Right atrium auricular region (tissue), 2 donors: ENCODE measurements at places on chromosomes 5 and 9.

DNA sequence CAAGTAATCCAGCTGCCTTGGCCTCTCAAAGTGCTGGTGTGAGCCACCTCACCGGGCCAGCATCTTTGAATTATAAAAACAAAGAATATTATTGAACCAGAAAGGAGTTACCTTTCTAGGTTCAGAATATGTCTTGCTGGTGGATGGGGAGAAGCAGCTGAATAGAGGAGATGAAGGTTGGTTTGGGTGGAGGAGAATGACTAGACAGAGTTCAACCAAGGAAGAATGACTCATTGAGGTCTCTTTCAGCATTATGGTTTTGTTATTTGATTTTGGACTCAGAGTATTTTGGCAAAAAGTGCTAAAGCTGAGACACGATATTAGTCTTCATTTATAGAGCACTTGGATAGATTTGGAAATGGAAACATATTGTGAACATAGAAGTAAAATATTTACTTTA lies 75.2 kb upstream of the MPDZ start:
- no peak for DNase-seq

GRCh38 chr5:136629125-136629792 lies 263.9 kb upstream of the TRPC7 start:
- no peak for DNase-seq

GRCh38 chr5:38189081-38189504 lies 69.3 kb upstream of the EGFLAM start:
- no peak for DNase-seq

DNA sequence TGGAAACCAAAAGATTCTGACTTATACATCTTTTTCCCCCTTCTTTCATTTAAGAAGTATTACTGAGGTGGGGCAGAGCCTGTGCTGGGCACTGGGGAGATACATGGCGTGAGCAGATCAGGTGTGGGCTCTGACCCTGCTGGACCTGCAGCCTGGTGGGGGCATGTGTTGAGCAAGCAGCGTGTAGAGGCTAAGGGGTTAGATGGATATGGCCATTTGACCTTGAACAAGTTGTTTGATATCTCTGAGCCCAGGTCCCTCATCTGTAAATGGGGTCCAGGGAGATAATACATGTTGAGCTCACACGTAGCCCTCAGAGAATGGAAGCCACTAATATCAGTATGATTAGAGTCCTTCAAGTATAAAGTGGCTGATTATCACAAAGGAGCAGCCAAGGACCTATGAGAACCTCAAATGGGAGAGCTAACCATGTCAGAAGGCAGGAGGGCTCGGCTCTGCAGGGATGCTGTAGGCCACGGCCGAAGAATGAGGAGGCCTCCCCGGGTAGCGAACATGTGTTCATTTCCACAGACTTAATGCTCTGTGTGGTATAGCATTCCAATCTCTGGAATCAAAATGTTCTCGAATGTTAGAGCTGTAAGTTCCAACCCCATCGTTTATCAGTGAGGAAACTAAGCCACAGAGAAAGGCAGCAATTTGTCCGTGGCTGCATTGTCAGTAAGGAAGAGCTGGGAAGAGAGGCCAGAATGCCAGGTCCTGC lies 15.4 kb upstream of the ANGPTL2 start:
- DNase-seq: peak; percentile 43

- no peak for DNase-seq
Observed at GRCh38 chr5:10941900-10942299, 180.9 kb upstream of the DAP start.

DNA sequence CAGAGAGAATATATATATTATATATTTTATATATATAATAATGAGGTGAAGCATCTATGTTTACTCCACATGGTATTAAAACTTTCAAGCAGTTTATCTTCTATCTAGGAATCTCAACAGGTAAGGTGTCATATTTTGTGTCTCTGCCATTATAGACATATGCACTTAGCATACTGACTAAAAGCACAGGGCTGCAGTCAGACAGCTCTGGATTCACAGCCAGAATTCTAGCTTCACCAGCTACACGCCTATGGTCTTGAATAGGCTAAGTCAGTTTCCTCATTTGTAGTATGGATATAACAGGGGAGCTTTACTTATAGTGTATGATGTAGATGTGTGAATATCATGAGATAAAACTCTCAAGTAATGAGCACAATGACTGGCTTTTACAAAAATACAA lies 57.9 kb downstream of the FBN2 start:
- DNase-seq: no peak

- no peak for DNase-seq
Observed at GRCh38 chr9:121771851-121772599, 120.6 kb downstream of the DAB2IP start.

- DNase-seq: no peak
Observed at GRCh38 chr5:173331287-173331686, 3.1 kb upstream of the STC2 start.

- DNase-seq: no peak
Observed at GRCh38 chr9:70519912-70520724, 105.7 kb upstream of the KLF9 start.

GRCh38 chr5:116365006-116365496 lies 209.6 kb downstream of the SEMA6A start:
- no peak for DNase-seq

- DNase-seq: no peak
Observed at GRCh38 chr9:114655689-114656088, 1.9 kb downstream of the TEX53 start.

DNA sequence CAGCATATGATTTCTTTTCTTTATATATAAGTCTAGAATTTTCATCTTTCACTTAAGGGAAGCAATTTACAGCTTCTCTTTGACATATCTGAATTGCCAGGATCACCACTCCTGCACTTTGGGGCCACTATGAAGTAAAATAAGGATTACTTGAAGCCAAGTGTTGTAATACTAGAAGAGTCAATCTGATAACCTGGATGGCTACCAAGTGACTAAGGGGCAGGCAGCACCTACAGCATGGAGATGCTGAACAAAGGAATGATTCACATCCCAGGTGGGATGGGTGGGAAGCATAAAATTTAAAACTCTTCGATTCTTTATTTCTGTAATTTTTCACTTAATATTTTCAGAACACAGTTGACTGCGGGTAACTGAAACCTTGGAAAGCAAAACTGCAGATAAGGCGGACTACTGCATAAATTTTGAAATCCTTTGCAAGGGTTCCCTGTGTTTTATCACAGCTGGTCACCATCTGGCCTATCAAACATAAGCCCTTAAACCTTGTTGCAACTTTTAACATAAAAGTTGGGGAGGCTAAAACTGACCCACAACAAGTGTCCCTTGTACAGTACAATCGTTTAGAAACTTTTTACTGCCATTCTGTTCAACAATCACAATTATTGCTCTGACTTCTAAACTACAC lies 31.2 kb downstream of the NR3C1 start:
- DNase-seq: no peak

DNA sequence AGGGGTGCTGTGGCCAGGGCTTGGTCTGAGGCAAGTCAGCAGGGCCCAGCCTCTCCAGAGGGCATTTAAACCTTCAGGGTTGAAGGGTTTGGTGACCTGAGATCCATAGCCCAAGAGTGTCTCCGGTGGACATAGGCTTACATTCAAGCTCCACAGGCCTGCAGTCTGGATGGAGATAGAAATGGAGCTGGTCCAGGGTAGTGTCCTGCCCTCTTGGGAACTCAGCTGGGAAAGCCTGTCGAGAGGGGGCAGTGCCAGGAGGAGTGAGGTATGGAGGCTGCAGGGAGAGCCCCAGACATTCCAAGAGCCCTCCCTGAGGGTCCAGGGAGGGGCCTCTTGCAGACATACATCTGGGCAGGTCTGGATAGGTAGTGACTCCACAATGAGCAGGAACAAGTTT lies 177.0 kb upstream of the MVB12B start:
- peak; percentile 43 for DNase-seq

DNA sequence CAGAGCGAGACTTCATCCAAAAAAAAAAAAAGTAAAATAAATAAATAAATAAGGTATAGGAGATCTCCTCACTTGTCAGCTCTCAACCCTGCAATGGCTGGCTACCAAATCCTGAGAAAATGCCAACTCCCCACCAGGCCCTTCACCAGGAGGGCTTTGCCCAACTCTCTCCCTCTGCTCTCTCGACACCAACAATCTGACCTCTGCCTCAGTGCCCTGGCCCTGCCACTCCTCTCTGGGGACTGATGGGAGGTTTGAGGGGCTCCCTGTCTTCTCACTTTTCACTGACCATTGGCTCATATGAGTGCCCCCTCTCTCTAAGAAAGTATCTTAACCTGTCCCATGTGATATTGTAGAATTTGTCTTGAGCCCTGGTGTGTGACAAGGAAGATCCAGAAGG lies 52.6 kb upstream of the SH3PXD2B start:
- peak; percentile 11 for DNase-seq

DNA sequence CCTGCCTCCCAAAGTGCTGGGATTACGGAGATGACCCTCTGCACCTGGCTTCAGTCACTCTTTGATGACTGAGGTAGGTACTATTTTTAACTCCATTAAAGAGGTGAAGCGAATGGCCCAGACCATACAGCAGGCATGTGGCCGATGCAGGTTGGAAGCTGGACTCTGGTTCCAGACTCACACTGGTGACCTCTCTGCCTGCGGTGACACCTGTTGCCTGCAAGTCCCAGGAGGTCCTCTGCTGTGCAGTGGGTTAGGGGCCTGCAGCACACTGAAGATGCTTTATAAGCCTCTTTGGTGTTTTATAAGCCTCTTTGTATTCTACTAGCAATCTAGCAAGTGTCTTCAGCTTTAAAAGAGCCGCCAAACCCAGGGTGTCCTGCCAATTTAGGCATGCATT lies 49.2 kb upstream of the PTCH1 start:
- DNase-seq: no peak

GRCh38 chr5:177388521-177389052 lies 4.4 kb downstream of the SLC34A1 start:
- no peak for DNase-seq

GRCh38 chr9:18786196-18786595 lies 246.8 kb downstream of the SAXO1 start:
- no peak for DNase-seq

DNA sequence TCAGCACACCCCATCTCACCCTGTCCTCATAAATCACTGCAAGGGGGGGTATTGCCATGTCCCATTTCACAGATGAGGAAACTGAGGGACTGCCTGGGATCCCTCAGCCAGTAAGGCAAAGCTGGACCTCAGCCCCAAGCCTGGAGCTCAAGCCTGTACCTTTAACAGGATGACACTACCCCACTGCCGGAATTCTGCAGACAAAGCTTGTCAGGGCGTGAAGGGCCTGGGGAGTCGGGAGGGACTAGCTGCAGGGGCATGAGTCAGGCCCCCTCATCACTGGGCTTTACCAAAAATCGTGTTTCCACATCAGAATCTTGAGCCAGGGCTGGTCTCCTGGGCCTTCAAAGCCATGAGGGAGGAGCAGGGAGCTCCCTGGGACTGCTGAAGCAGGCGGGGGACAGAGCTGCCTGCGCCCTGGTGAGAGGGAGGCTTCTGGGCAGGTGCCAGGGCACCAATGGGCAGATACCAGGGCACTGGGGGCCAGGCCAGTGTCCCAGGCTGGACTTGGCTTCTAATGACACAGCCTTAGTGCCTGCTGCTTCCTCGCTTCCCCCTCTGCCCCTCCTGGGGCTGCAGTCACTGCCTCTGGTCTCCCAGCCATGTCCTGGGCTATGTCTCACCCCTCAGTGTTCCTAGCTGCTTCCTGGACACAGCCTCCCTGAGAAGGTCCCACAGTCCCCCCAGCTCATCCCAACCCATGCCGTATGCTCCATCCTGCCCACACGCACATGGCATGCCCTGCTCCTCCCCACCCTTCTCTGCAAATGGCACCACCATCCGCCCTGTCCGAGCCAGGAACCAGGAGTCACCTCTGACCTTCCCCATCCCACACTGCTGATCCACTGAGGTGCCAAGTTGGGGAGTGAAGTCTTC lies 80.7 kb downstream of the LMX1B start:
- DNase-seq: no peak

- DNase-seq: no peak
Observed at GRCh38 chr9:131668439-131669268, 71.2 kb downstream of the RAPGEF1 start.

DNA sequence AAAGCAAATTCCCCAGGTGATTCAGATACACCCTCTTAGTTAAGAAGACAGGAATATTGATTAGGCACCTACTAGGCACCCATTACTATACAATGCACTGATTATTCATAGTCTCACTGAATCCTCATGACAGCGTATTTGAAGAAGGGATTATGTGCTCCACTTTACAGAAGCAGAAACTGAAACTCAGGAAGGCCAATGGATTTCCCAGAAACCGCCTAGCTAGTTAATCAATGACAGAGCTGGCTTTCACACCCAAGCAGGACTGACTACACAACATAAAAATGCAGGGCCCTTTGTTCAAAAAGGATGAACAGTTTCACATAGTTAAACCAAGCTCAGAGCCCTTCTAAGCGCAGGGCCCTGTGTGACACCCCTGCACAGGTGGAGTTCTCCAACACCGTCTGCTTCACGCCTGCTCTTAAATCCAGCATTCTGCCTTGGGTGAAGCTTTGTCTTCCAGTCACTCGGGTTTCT lies 117.3 kb downstream of the TTLL11 start:
- no peak for DNase-seq

DNA sequence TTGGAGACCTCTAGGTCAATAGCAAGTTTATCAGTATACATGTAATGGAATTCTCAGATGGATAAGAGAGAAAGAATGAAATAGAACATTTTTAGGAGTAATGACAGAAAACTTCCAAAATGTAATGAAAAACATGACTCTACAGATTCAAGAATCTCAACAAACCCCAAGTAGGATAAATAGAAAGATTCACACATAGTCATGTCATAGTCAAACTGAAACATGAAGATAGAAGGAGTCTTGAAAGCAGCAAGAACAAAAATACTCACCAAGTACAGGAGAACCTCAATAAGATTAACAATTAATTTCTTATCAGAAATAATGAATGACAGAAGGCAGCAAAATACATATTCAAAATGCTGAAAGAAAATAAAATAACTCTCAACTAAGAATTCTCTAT lies 164.5 kb downstream of the SPATA31D1 start:
- DNase-seq: no peak

GRCh38 chr9:128494108-128494745 lies 10.3 kb upstream of the GLE1 start:
- DNase-seq: peak; percentile 74

DNA sequence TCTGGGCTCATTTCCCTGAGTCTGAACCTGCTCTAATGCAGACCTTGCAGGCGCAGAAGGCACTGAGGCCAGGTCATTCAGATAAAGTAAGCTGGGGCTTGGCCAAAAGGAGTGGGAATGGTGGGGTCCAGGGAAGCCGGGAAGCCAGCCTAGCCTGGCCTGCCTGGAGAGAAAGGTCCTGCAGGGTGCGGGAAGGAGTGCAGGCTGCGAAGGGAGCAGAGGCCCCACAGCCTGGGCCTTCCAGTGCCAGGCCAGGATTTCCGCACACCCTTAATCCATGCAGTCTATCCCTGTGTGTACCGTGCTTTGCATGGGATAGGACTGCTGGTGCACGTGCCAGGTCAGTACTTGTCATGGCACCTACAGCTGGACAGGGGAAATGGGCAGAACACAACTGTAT lies 3.6 kb upstream of the STING1 start:
- no peak for DNase-seq

GRCh38 chr5:78586251-78586650 lies 62.3 kb downstream of the LHFPL2 start:
- DNase-seq: peak; percentile 71
